Mesothelial cell of epicardium (in vitro differentiated cells): ENCODE measurements at places on chromosomes 3 and 15. TPM values are rescaled to one million over a fixed set of nuclear protein-coding genes. Genes with fewer than 3 reads are reported as not detected.

The ADAMTS17 gene
- 39.4 to 42.1 TPM (median 40.2 TPM) in 3 replicates for total RNA-seq

DNA sequence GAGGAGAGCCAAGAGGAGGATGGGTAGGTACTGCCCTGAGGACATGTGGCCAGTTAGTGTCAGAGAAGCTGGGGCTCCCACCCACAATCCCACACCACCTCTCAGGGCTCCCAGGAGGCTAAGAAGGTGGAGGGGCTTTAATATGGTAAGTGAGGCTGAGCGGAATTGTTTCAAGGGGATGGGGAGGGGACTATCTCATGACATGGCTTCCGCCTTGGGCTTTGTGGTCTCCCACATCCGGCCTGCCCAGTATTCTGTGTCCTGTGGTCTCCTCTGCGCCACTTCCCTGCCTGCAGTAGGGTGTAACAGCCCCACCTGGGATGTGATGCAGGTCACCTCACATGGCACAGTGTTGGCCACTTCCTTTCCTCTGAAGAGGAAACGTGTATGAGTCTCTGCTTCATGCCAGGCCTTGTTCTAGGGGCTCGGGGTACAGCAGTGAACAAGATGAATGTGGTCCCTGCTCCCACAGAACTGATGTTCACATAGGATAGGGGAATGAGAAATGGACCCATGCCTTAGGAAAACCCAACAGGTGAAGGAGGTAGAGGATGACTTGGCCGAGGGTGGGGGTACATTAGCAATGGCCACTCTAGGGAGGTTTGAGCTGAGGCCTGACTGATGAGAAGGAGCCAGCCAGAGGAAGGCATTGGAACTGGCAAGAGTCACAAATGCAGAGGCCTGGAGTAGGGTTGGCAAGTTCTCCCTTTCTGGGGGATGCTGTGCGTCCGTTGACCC lies 3.2 kb downstream of the NEIL1 start:
- peaks cover 14% of the 10 kb centered on the region for H3K27me3 ChIP-seq
- no peak overlapping the region for H3K27ac ChIP-seq
- H3K36me3 ChIP-seq: no peaks in the 10 kb centered on the region
- peaks cover 9% of the 10 kb centered on the region for H3K4me1 ChIP-seq
- DNase-seq: no peak

- peak overlapping the region; percentile 3 for H3K27ac ChIP-seq
- no peak overlapping the region for H3K4me3 ChIP-seq
Measured at GRCh38 chr15:31098953-31099740, 2.4 kb downstream of the TRPM1 start.

DNA sequence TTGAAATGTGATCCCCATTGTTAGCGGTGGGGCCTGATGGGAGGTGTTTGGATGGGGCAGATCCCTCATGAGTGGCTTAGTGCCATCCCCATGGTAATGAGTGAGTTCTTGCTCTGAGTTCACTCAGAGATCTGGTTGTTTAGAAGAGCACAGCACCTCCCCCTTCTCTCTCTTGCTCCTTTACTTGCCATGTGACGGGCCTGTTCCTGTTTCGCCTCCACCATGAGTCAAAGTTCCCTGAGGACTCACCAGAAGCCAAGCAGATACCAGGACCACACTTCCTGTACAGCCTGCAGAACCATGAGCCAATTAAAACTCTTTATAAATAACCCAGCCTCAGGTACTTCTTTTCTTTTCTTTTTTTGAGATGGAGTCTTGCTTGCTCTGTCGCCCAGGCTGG lies 46.6 kb downstream of the ANP32A start:
- H3K27me3 ChIP-seq: no peaks in the 10 kb centered on the region
- no peaks in the 10 kb centered on the region for H3K4me1 ChIP-seq
- DNase-seq: no peak
- peaks cover 5% of the 10 kb centered on the region for H3K36me3 ChIP-seq
- H3K27ac ChIP-seq: no peak overlapping the region

- H3K27me3 ChIP-seq: no peaks in the 10 kb centered on the region
- no peak overlapping the region for H3K4me3 ChIP-seq
- no peak for DNase-seq
- H3K36me3 ChIP-seq: peaks cover 21% of the 10 kb centered on the region
- H3K27ac ChIP-seq: peak overlapping the region; percentile 36
- peaks cover 72% of the 10 kb centered on the region for H3K4me1 ChIP-seq
Measured at GRCh38 chr3:39144748-39145380, 8.5 kb downstream of the CSRNP1 start.

The RHOV gene
- total RNA-seq: 3.4 to 4.4 TPM (median 3.4 TPM) in 3 replicates

GRCh38 chr15:78072080-78072892 lies 5.2 kb downstream of the TBC1D2B start:
- DNase-seq: no peak
- peaks cover 41% of the 10 kb centered on the region for H3K4me1 ChIP-seq
- H3K27me3 ChIP-seq: no peaks in the 10 kb centered on the region
- H3K36me3 ChIP-seq: no peaks in the 10 kb centered on the region
